ENCODE measurements at places on chromosomes 1 and 21.

GRCh38 chr1:2447276-2448097, 28.6 kb upstream of the PLCH2 start:
- no peak for DNase-seq

GRCh38 chr1:19053486-19053885, 97.0 kb upstream of the IFFO2 start:
- DNase-seq, result peak; percentile 58

DNA sequence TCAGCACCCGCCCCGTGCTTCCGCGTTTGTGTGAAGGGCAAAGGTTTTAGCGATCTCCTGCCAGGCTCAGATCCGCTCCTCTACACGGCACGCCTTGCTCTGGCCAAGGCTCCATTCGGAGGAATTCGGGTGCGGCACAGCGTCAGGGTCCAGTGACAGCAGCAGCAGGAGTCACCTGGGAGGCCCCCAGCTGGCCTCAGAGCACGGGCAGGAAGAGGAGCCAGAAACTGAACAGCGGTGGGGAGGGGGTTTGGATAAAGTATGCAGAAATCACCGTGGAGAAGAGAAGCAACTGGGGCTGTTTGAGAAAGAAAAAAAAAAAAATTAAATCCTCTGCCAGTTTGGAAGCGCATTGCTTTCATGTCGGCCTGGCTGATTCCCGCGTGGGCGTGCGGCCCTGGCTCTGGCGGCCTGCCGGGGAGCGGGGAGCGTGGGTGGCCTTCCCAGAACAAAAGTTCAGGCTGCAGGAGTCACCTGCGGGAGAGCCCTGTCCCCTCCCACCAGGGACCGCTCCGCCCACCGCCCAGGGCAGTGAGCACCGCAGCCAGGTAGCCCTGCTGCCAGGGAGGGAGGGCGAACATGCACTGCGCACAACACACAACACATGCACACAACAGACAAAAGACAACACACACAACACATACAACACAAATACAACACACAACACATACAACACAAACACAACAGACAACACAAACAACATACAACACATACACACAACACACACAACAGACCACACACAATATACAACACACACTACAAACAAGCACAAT, 107.6 kb downstream of the ETS2 start:
- no peak for DNase-seq

- DNase-seq, result peak; percentile 19
These were observed 14.1 kb upstream of the TNR start for GRCh38 chr1:175757381-175758015.

DNA sequence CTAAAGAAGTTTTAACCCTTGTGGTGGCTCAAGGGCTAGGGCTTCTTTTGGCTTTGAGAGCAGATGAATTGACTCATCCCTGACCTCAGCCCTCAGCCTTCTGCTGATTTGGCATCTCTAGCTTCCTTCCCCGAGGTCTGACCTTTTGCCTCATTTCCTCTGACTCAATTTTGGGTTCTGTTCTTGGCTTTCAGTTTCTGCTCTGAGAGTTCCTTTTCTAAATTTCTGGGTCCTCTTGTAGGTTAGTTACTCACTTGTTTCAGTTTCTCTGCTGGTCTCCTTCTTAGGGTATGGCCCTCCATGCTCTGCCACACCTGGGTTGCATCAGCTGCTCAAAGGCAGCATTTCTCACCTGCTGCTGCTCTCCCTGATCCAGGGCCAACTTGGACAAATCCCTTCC, 19.4 kb downstream of the PDE4B start:
- peak; percentile 54 for DNase-seq

DNA sequence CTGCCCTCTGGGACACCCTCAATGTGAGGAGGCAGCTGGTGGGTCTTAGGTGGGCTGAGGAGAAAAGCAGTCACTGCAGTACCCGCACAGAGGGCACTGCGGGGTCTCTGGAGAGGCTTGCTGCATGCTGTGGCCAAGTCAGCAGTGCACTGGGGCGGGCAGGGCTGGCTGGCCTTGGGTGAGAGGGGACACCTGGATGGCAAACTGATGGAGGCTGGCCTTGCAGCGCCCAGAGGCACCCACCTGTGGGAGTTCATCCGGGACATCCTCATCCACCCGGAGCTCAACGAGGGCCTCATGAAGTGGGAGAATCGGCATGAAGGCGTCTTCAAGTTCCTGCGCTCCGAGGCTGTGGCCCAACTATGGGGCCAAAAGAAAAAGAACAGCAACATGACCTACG, 3.2 kb downstream of the ELF3 start:
- no peak for DNase-seq

DNA sequence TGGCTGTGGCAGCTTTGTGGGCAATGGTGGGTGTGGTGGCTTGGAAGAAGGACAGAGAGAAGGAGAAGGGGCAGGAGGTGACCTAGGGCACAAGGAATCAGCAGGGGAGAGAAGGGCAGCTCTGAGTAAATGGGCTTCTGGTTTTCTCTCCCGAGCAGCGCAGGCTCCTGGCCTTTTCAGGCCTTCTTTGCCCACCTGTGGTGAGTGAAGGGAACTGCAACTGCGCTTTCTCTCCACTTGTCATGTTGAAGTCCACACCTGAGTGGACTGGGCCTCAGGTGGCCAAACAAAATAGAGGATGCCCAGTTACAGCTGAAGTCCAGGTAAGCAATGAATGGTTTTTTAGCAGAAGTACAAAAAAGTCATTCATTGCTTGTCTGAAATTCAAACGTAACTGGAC, 29.4 kb upstream of the KCNA10 start:
- DNase-seq, result peak; percentile 33

GRCh38 chr1:8218351-8219092, 99.4 kb upstream of the SLC45A1 start:
- no peak for DNase-seq

DNA sequence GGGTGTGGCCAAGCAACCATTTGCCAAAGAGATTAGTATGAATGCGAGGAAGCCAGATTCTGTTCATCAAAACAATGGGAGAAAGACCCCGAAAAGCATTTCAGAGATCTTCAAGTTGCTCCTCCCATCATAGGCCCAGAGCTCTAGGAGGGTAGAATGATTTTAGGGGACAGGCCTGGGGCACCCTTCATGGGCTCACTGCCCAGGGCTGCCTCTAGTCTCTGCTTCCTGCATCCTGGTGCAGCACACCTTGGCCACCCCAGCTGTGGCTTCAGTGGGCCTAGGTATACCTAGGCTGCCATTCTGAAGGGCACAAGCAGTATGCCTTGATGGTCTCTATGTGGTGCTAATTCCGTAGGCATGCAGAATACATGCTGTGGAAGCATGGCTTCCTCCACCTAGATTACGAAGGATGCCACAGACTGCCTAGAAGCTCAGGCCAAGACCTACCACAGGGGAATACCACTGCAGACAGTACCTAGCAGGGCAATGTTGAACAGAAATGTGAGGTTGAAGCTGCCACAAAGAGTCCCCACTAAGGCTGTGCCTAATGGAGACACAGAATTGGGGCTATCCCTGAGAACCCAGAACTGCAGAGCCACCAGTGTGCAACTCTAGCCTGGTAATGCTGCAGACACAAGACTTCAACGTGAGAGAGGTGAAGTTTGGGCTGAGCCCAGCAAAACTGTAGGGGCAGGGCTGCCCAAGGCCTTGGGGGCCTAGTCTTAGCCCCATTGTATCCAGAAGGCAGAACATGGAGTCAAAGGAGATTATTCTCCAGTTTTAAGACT, 158.8 kb downstream of the CLIC6 start:
- DNase-seq, result no peak

DNA sequence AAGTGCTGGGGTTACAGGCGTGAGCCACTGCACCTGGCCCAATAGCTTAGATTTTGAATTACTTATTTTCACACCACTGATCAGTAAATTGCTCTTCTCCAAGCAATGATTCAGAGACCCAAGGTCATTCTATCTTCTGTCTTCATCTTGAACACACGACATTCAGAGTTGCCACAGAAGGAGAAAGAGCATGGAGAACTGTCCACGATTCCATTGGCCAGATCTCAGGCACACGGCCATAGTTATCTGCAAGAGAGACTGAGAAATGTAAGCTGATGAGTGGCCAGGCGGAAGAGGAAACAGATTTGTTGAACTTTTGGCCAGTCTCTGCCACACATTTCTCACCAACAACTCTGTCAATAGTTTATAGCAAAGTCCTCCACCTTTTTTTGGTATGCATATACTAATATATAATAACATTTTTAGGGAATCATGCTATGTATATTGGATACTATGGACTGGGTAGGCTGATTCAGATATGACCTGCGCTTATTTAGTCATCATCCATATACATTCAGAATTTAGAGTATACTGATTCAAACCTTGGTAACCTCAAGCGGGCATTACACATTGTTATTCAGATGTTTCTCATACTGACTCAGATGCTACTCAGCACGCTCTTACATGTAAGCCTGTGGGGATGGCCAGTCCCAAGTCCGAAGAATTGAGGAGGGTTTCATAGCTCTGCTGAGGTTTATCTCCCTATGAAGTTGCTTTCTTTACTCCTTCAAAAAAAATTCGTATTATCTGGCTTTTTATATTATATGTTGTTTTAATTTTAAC, 25.5 kb upstream of the CAP1 start:
- DNase-seq, result no peak

DNA sequence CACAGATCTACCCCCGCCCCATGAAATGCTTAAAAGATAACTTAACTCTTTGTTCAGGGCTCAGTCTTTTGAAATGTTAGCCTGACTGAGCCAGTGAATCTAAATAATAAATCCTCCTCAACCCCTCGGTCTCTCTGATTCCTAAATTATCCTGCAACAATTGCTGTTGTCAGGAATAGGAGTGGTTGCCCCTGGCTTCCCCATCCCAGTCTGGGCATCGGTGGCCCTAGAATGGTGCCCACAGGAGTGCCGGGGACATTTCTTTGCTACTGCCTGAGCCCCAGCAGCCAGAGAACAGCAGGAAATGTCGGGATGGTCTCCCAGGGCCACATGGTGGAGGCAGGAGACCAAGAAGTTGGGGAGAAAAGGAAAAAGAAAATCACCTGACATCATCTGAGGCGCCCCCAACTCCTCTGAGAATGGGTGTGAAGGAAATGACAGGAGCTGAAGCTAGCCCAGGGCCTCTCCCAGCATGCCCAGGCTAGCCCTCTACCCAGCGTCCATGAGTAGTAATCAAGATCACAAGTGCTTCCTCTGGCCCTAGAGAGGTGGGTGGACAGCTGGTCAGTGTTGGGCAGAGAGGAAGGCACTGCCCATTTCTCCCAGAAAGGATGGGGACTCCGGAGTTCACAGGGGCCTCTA, 1.6 kb downstream of the PADI4 start:
- no peak for DNase-seq

GRCh38 chr1:15959424-15959823, 16.5 kb downstream of the ZBTB17 start:
- DNase-seq, result no peak

- DNase-seq, result no peak
These were observed 62.6 kb downstream of the ZBTB18 start for GRCh38 chr1:244113532-244114320.

DNA sequence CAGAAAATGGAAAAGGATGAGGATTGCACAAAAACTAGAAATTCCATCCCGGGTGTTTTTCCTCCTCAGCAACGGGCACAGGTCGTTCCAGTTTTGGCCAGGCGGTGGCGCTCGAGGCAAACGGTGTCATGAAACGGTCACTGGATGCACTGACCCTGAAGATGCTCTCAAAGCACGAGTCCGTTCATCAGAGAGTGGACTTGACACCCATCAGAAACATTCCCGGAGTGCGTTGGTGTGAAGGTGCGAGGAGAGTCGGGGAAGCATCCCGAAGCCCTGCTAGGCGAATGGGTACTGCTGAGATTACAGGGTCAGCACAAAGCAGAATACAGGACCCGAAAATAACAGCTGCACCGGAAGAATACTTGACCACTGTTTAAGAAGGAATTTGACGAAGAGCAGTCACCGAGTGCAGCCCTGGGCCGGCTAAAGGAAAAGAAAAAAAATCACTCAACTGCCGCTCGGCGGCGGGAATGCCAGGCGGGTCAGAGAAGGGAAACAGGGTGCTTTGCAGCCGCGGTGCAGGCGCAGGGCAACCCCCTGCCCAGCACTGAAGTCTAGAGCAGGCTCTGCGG, 71.7 kb upstream of the ETS2 start:
- peak; percentile 84 for DNase-seq

DNA sequence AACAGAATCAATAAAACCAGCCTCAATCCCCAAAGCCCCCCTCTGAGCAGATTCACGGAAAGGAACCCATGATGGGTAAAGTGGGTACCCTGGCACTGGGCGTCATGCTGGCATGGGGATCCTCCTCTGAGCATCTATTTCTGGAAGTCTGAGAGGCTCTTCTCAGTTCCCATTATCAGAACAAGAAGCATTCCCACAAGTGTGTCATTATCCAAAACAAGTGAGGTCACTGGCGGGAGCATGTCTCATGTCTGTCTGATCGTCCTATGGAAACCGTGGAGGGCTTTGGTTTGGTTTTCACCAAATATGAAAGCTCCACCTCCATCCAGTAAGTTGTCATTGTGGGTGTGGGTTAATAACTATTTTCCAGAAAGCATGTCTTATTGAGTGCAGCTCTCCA, 70.7 kb downstream of the PGM1 start:
- no peak for DNase-seq

DNA sequence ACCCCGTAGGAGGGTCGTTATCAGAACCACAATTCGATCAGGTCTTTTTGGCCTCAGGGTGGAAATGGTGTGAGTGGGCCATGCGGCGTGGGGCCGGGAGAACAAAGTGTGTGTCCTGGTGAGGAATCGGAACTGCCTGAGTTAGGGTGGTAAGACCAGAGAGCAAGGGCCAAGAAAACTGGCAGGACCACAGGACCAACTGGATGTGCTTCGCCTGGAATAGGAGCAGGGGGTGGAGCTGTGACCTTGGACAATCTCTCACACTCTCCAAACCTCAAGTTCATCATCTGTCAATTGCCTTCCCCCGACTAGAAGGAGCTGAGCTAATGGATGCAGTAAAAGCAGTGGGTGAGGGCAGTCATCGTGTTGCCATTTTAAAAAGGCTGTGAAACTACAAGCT, 59.5 kb downstream of the NAV1 start:
- DNase-seq, result peak; percentile 41

- DNase-seq, result no peak
These were observed 281.1 kb downstream of the TTLL7 start for GRCh38 chr1:83717785-83718184.

GRCh38 chr1:226212545-226212944, 10.9 kb upstream of the MIXL1 start:
- DNase-seq, result no peak

- DNase-seq, result no peak
These were observed 14.2 kb upstream of the ECE1 start for GRCh38 chr1:21304488-21304887.

GRCh38 chr1:157193702-157194391, 55.7 kb upstream of the ETV3 start:
- DNase-seq, result peak; percentile 71

DNA sequence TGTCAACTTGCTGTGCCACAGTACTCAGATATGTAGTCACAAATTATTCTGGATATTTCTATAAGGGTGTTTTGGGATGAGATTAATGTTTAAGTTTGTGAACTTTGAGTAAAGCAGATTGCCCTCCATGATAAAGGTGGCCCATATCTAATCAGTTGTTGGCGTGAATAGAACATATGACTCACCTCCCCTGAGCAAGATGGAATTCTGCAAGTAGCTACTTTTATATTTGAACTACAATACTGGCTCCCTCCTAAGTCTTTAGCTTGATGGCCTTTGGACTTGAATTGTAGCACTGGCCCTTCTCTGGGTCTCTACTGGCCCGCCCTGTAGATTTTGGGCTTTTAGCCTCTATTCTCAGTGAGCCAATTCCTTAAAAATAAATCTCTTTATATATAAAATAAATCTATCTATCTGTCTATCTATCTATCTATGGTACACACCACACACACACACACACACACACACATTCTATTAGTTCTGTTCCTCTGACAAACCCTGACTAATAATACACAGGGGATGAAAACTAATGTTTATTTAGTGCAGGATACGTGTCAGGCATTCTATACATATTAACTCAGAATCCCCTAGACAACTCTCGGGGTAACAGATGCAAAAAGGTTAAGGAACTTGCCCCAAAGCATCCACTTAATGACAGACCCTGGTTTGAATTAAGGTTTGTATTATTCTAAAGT, 37.9 kb upstream of the PDC start:
- DNase-seq, result no peak
